ENCODE measurements at places on chromosomes 11 and 22.
A peak's percentile ranks its signal among the peaks of the same experiment; 100 is the strongest.

DNA sequence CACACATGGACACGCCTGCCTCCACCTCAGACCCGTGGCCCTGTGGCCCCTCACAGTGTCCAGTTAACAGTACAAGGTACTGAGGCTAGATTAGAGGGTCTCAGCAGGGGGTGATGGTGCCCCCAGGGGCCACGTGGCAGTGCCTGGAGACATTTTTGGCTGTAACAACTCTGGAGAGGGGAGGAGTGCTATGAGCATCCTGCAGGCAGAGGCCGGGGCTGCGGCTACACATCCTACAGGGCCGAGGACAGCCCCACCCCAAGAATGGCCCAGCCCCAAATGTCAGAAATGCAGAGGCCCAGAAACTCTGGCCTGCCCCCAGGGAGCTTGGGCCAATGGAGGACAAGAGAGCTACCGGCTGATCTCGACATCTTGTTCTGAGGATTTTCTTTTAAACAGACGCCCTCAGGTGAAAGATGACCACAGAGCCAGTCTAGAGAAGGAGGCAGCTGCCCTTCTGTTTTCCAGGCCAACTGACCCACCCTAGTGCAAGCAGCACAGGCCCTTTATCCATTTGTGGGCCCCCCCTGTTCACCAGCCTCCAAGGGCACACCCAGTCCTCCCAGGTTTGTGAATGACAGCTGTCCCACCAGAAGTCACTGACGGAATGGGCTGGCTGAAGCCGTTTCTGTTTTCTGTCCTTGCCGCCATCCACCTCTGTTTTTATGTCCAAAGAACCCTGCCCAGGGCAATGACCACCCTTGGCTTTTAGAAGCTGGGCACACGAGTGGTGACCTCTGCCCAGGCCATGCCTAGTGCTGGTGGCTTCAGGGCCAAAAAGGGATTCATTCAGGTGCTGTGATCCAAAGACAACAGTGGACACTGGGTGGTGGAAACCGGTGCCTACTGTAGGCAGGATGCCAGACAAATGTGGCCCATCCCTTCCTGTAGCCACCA is 85.2 kb upstream of the LINC01488 start:
- no peak for DNase-seq

GRCh38 chr11:93059117-93059957 is 89.9 kb downstream of the MTNR1B start:
- DNase-seq: peak; percentile 83

DNA sequence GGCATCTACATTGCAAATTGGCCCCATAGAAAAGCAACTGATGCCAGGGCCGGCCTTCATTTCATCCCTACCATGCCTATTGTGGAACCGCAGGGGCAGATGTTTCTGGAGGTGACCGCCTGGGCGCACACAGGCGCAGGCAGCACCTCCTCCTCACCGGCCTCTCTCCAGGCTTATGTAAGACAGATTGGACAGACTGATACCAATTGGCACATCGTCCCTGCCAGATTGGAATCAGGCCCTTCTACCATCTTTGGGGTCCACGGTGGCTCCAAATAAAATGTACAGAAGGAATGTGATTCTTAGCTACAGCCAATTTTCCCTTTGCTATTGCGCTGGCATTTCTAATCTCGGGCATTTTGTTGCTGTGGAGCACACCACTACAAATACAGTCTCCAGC is 732.6 kb downstream of the NTM start:
- DNase-seq: no peak

DNA sequence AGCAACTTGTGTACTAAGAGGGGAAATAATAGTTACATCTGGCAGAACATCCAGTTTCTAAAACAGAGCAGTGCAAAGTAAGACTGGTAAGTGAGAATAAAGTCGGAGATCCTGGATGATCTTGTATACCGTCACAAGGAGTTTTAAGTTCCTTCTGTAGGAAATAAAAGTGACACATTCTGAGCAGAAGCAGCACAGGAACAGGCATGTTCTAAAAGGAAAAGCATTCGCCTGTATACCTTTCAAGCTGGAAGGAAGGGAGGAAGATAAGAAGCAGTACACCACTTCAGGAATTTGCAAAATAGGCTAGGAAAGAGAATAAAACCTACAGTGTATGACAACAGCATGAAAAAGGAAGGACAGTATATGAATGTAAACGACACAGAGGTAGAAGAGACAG is 106.2 kb upstream of the TP53AIP1 start:
- DNase-seq: no peak

- no peak for DNase-seq
Observed at GRCh38 chr11:46242041-46242951, 35.2 kb upstream of the CREB3L1 start.

GRCh38 chr11:121587182-121587581 is 134.4 kb upstream of the SORL1-AS1 start:
- no peak for DNase-seq

DNA sequence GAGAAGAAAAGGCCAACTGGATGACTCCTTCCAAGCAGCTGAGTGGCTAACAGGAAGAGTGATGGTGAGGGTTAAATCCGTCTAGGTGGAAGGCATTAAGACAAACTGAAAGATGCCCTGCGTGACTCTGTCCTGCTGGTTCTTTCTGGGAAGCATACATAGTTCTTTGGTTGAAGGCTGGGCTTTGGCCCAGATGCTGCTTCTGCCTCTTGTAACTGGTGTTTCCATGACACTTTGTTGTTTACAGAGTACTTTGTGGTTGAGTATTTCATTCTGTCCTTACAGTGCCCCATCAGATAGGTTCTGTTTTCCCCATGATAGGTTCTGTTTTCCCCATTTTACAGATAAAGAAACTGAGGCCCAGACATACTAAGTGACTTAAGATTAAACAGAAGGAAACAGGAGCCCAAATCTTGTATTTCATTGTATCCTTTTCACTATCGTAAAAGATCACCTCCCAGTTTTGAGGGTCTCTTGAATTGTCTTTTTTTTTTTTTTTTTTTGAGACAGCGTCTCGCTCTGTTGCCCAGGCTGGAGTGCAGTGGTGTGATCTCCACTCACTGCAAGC is 124.3 kb upstream of the RASSF10 start:
- DNase-seq: no peak

- DNase-seq: no peak
Observed at GRCh38 chr11:20654038-20654437, 15.3 kb upstream of the NELL1 start.

GRCh38 chr22:32185821-32186220 is 19.1 kb downstream of the RFPL2 start:
- DNase-seq: no peak

- DNase-seq: no peak
Observed at GRCh38 chr22:19002684-19003038, 66.6 kb upstream of the PRODH start.

GRCh38 chr11:9973921-9974320 is 310.0 kb downstream of the SWAP70 start:
- DNase-seq: no peak

GRCh38 chr11:70176940-70177689 is 26.0 kb upstream of the FADD start:
- DNase-seq: no peak

GRCh38 chr11:75249704-75250103 is 9.1 kb downstream of the TPBGL start:
- no peak for DNase-seq

- DNase-seq: peak; percentile 37
Observed at GRCh38 chr11:75499423-75500190, 26.1 kb downstream of the GDPD5 start.

DNA sequence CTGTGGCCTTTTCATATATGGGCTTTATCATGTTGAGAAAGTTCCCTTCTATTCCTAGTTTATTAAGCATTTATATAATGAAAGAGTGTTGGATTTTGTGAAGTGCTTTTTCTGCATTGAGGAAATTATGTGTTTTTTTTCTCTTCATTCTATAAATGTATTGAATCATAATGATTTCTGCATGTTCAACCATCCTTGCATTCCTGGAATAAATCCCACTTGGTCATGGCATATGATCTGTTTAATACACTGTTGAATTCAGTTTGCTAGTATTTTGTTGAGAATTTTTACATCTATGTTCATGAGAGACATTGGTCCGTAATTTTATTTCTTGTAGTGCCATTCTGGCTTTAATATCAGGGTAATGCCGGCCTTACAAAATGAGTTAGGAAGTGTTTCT is 25.8 kb downstream of the PIM3 start:
- DNase-seq: no peak

GRCh38 chr11:7417328-7417727 is 68.0 kb upstream of the OLFML1 start:
- DNase-seq: no peak

- DNase-seq: no peak
Observed at GRCh38 chr11:64100782-64101353, 65.0 kb downstream of the MACROD1 start.

- DNase-seq: no peak
Observed at GRCh38 chr11:133323354-133323753, 208.9 kb downstream of the OPCML start.

- DNase-seq: no peak
Observed at GRCh38 chr11:118841469-118842242, 42.0 kb upstream of the CXCR5 start.

DNA sequence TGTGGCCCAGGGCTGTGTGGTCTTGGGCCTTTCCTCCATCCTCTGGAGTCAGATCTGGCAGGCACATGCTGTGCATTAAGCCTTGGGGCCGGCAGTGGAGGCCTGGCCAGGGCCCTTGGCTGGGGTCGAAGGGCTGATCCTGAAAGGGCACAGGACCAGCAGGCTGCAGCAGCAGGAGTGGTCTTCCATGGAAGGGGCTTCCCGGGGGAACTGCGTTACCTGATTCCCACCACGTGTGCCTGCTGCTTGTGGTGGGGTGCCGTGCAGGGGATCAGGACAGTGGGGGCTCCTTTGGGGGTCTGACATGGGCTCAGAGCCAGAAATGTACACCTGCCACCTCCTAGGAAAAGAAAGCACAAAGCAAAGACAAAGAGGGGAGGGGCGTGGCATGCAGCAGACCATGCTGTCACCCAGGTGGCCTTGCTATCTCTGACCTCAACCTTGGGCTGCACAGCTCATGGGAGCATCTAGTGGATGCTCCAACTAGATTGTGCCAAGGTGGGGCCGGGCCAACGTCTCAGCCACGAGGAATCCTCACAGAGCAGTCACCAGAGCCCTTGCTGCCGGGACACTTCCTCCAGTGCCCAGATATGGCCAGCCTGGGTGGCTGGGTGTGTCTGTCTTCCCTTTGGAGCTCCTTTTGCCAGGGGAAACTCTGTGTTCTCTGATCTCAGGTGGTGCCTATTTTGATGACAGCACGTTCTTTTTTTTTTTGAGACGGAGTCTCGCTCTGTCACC is 17.9 kb upstream of the YPEL1 start:
- no peak for DNase-seq

DNA sequence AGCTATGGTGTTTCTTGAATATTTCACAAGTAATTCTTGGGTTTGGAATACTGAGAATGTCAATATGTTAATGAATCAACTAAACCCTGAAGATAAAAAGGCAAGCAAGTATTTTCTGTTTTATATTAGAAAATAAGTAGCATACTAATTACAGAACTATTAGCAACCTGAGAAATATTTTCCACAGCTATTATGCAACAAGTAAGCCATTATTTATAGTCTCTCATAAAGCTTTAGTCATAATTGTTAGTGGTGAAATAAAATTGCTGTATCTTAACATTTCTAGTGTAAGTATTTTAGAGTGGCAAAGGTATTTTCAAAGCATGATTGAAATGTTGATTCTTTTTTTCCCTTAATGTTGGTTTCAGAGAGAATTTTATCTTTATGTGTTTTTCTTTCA is 53.3 kb downstream of the FAR1 start:
- no peak for DNase-seq

- no peak for DNase-seq
Observed at GRCh38 chr11:110299006-110299785, 2.8 kb upstream of the RDX start.

DNA sequence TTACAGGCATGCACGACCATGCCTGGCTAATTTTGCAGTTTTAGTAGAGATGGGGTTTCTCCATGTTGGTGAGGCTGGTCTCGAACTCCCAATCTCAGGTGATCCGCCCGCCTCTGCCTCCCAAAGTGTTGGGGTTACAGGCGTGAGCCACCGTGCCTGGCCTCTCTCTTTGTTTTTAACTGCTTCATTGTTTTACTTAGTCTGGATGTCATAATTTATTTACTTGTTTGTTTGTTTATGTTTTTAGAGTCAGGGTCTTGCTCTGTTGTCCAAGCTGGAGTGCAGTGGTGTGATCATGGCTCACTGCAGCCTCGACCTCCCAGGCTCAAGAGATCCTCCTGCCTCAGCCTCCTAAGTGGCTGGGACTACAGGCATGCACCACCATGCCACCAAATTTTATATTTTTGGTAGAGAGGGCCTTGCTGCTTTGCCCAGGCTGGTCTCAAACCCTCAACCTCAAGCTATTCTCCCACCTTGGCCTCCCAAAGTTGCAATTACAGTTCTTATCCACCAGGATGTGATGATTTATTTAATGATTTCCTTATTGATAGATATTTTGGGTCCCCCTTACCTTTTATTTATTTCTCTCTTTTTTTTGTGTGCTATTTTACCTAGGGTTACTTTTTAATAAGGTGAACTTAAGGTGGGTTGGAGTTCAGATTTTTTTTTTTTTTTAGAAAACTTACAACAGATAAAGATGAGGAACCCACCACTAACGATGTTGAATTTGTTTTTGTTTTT is 52.6 kb upstream of the ADA2 start:
- no peak for DNase-seq

DNA sequence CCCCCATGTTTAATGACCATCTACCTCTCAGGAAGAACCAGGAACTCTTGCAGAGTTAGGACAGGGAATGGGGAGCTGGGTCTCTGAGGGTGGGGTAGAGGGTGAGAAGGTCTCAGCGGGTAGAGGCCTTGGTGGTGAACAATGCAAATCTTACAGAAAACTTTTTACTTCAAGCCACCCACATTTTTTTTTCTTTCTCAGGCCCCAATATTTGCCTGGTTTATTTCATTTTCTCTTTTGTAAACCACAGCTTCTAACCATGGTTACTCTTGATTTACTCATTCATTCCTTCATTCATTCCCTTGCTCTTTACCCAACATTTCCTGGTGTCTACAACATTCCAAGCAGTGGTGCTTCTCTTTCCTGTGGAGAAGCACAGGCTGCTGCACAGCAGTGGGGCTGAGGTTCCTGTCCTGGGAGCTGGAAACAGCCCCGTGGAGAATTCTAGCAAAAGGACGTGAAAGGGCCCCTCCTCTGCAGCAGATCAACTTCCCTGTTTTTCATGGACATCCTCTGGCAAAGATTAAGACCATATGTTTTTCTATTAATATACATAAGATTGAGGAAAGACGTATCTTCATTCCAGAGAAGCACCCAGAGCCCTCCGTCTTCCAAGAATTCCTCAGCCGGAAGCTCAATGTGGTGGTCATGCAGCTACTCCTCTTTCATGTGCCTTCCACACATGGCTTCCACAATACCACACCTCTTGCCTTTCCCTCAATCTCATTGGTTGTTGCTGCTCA is 224.4 kb upstream of the SESN3 start:
- no peak for DNase-seq
